Osteocyte (in vitro differentiated cells): ENCODE measurements at places on chromosomes 12 and 14. TPM values are rescaled to one million over a fixed set of nuclear protein-coding genes. Genes with fewer than 3 reads are reported as not detected.

GRCh38 chr14:94539181-94539580 lies 22.1 kb upstream of the SERPINA4 start:
- DNase-seq = peak; percentile 49
- H3K27me3 ChIP-seq = no peaks in the 10 kb centered on the region
- peaks cover 14% of the 10 kb centered on the region for H3K4me1 ChIP-seq
- no peak overlapping the region for H3K4me3 ChIP-seq

DNAL1 gene
- 12.5 and 12.7 TPM in 2 replicates for total RNA-seq

FGF23 gene
- total RNA-seq = not detected in 2 replicates

- H3K4me1 ChIP-seq = no peaks in the 10 kb centered on the region
- no peak overlapping the region for H3K4me3 ChIP-seq
- peaks cover 40% of the 10 kb centered on the region for H3K36me3 ChIP-seq
- no peaks in the 10 kb centered on the region for H3K27me3 ChIP-seq
- DNase-seq = no peak
These were observed 36.3 kb upstream of the BBS10 start for GRCh38 chr12:76384560-76384959.

WNT5B gene
- total RNA-seq = 88.7 and 99.5 TPM in 2 replicates

- peaks cover 43% of the 10 kb centered on the region for H3K4me1 ChIP-seq
- no peaks in the 10 kb centered on the region for H3K36me3 ChIP-seq
- H3K27me3 ChIP-seq = no peaks in the 10 kb centered on the region
These were observed 2.0 kb downstream of the ZBTB25 start for GRCh38 chr14:64501411-64502171.

CFL2 gene
- 42.0 and 47.0 TPM in 2 replicates for total RNA-seq

PGF gene
- total RNA-seq = 3.5 and 3.9 TPM in 2 replicates

OTUB2 gene
- 1.3 TPM in 2 replicates for total RNA-seq

CCDC177 gene
- total RNA-seq = not detected in 2 replicates

TAS2R13 gene
- total RNA-seq = 1.2 and 2.4 TPM in 2 replicates
